ENCODE measurements at places on chromosomes 16 and 17. TPM values are rescaled to one million over a fixed set of nuclear protein-coding genes. Genes with fewer than 3 reads are reported as not detected.

Gene SPATA22
- not detected for total RNA-seq

DNA sequence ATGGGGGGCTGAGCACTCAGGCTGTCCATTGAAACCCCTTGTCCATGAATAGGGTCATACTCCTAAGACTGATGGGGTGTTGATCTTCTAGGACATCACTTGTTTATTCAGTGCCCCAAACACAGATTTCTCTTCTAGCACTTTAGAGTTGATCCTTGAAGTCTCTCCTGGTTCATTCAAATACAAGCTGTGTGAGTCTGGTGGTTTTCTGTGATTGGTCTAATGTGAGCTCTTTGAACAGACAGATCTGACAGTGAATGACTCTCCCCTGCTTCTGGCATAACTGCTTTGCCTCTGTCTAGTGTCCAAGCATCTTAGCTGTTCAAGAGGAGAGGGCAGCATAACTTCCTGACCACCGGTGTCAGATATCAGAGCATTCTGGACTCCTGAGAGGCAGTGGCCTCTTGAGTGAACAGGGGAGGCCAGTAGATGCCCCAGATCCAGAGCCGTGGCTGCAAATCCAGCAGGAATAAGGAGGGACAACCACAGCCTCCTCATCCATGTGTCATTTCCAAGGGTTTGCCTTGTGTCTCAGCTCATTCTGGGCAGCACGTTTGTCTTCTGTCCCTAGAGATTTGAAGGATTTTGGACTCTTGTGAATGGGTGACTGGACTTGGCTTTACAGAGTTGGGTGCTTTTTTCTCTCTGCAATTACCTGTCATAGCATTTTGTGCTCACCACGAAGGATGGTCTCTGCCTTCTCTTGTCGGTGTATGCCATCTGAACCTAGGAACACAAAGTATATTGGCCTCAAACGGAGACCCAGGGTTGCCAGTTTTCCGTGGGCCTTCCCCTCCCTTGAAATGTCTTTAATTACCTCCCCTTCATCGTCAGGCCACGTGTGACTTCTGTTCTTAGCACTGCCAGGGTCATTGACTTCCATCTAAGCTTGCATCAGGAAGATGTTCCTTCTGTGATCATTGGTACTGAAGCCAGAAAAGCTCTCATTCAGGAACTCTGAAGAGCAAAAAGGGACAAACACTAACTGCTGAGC is 13.9 kb upstream of the CLEC18C start:
- no peak overlapping the region for H3K4me3 ChIP-seq
- peaks cover 15% of the 10 kb centered on the region for H3K4me1 ChIP-seq
- H3K36me3 ChIP-seq = peaks cover 18% of the 10 kb centered on the region
- no peak for DNase-seq
- H3K27ac ChIP-seq = no peak overlapping the region

DNA sequence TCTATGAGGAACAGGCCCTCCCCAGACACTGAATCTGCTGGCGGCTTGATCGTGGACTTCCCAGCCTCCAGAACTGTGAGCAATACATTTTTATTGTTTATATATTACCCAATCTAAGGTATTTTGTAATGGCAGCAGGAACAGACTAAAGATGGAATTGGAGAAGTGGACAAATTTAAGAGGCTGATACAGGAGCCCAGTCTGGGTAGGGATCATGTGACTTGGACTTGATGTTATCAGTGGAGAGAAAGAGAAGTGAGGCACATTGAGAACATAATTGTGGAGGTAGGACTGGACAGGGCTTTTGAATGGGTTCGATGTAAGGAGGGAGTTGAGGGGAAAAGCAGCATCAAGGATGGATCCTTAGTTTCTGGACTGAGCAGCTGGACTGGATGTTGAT is 93.8 kb downstream of the USP31 start:
- no peak overlapping the region for H3K4me3 ChIP-seq
- no peaks in the 10 kb centered on the region for H3K36me3 ChIP-seq
- peaks cover 9% of the 10 kb centered on the region for H3K27me3 ChIP-seq
- no peak overlapping the region for H3K27ac ChIP-seq

- H3K4me3 ChIP-seq = no peak overlapping the region
- DNase-seq = no peak
- H3K4me1 ChIP-seq = no peaks in the 10 kb centered on the region
- no peak overlapping the region for H3K27ac ChIP-seq
- no peaks in the 10 kb centered on the region for H3K36me3 ChIP-seq
Observed at GRCh38 chr16:549544-550263, 10.5 kb upstream of the PRR35 start.

- H3K27me3 ChIP-seq = no peaks in the 10 kb centered on the region
- no peak overlapping the region for H3K27ac ChIP-seq
- DNase-seq = no peak
- peaks cover 22% of the 10 kb centered on the region for H3K36me3 ChIP-seq
- peaks cover 19% of the 10 kb centered on the region for H3K4me1 ChIP-seq
Observed at GRCh38 chr17:55405600-55405999, 16.0 kb downstream of the MMD start.

DNA sequence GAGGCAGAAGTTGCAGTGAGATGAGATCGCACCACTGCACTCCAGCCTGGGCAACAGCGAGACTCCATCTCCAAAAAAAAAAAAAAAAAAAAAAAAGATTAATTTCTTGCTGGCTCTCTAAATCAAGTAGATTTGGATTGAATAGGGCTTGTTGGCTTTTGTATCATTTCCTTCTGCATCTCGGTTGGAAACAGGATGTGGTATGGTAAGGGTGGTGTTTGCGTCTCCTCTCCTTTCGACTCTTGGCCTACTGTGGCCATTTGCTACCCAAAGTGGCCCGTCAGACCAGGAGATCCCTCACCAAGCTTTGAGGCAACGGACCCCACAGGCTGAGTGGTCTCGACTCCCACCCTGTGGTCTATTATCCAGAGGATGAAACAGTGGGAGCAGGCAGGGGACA is 168.0 kb upstream of the IRX3 start:
- H3K4me1 ChIP-seq = no peaks in the 10 kb centered on the region
- 0 out of 2 replicates have a peak, but pooled peaks cover 3% of the 10 kb centered on the region for H3K27me3 ChIP-seq
- no peak overlapping the region for H3K27ac ChIP-seq

GRCh38 chr17:4900231-4901107 is 1.1 kb downstream of the C17orf107 start:
- peaks cover 10% of the 10 kb centered on the region for H3K4me1 ChIP-seq
- no peaks in the 10 kb centered on the region for H3K27me3 ChIP-seq
- H3K36me3 ChIP-seq = no peaks in the 10 kb centered on the region
- H3K27ac ChIP-seq = no peak overlapping the region
- H3K4me3 ChIP-seq = no peak overlapping the region

DNA sequence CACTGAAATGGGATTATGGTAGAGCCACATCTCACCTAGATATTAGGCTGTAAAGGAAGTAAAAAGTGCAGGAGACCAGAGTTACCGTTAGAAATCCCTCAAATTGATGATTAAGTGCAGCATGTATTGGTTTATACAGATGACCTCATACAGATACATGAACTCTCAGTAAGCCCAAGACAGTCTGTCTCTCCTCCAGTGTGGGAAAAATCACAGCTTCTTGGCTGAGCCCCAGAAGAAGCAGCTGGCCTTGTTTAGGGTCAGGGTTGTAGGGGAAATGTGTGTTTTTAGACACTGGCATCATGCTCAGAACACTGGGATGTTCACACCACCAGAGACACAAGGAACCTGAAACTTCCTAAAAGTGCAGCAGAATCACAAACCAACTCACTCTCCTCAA is 135.9 kb downstream of the KATNIP start:
- no peak overlapping the region for H3K4me3 ChIP-seq
- H3K27me3 ChIP-seq = no peaks in the 10 kb centered on the region
- no peak overlapping the region for H3K27ac ChIP-seq
- no peaks in the 10 kb centered on the region for H3K4me1 ChIP-seq

DNA sequence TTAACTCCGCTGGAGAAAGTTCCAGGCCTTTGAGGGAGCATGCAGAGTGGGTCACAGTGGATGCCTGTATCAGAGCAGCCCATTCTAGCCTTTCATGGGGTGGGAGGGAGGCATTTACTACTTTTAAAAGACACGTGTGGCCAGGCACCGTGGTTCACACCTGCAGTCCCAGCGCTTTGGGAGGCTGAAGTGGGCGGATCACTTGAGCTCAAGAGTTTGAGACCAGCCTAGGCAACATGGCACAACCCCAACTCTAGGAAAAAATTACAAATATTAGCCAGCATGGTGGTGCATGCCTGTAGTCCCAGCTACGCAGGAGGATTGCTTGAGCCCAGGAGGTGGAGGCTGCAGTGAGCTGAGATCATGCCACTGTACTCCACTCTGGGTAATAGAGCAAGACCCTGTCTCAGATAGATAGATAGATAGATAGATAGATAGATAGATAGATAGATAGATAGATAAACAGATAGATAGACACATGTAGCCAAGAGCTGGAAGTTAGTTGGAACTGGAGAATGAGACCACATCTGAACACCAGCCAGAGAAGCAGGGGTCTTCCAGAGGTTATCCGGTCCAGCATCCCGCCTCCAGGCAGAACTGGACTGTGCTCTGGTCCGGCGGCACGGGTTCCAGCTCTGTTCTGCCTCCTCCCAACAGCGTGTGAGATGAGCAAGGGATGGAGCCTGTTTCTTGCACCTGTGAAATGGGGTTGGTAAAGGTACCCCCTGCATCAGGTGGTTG is 3.6 kb downstream of the ADCY7 start:
- no peaks in the 10 kb centered on the region for H3K27me3 ChIP-seq
- no peak for DNase-seq

All from PC-3 (cell line).